ENCODE measurements at places on chromosomes 12 and 14. TPM values are rescaled to one million over a fixed set of nuclear protein-coding genes. Genes with fewer than 3 reads are reported as not detected.
A peak's percentile ranks its signal among the peaks of the same experiment; 100 is the strongest.

GRCh38 chr12:27995406-27995805 lies 22.9 kb upstream of the PTHLH start:
- H3K36me3 ChIP-seq = no peaks in the 10 kb centered on the region
- no peaks in the 10 kb centered on the region for H3K4me1 ChIP-seq
- H3K4me3 ChIP-seq = no peak overlapping the region
- H3K27ac ChIP-seq = no peak overlapping the region

- no peaks in the 10 kb centered on the region for H3K27me3 ChIP-seq
- H3K36me3 ChIP-seq = peaks cover 29% of the 10 kb centered on the region
- no peak overlapping the region for H3K4me3 ChIP-seq
- no peaks in the 10 kb centered on the region for H3K4me1 ChIP-seq
Measured at GRCh38 chr14:30681752-30682355, 59.7 kb downstream of the SCFD1 start.

- no peaks in the 10 kb centered on the region for H3K36me3 ChIP-seq
Measured at GRCh38 chr14:59190372-59190771, 1.9 kb downstream of the DAAM1 start.

GRCh38 chr12:90712671-90713070 lies 242.3 kb downstream of the CCER1 start:
- no peak overlapping the region for H3K27ac ChIP-seq
- H3K4me1 ChIP-seq = no peaks in the 10 kb centered on the region
- H3K27me3 ChIP-seq = no peaks in the 10 kb centered on the region
- no peaks in the 10 kb centered on the region for H3K36me3 ChIP-seq

DNA sequence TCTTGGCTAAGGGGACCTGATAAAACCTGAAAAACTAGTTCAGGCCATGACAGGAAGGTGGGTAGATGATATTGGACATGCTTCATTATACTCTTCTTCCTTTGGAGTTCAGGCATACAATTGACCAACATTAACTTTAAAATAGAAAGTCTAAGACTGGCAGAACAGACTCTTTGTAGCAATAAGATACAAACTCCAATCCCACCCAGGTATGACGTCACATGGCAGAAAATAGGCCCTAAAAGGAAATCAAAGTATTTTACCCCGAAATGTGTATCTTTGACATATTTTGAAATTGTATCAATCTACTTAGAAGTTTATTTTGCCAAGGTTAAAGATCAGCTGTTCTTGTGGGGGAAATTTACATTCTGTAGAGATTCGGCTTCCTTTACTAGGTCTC lies 198.1 kb upstream of the LRIG3 start:
- no peak for DNase-seq
- H3K36me3 ChIP-seq = no peaks in the 10 kb centered on the region
- H3K27me3 ChIP-seq = no peaks in the 10 kb centered on the region
- H3K27ac ChIP-seq = no peak overlapping the region
- H3K4me3 ChIP-seq = no peak overlapping the region

GRCh38 chr14:79658221-79658620 lies 553.1 kb downstream of the DIO2 start:
- H3K36me3 ChIP-seq = no peaks in the 10 kb centered on the region
- H3K27ac ChIP-seq = no peak overlapping the region
- H3K27me3 ChIP-seq = no peaks in the 10 kb centered on the region
- no peak overlapping the region for H3K4me3 ChIP-seq
- DNase-seq = no peak

PPFIA2 gene
- not detected for total RNA-seq

GRCh38 chr12:127750076-127750840 lies 516.7 kb upstream of the TMEM132C start:
- no peaks in the 10 kb centered on the region for H3K27me3 ChIP-seq
- H3K4me3 ChIP-seq = no peak overlapping the region
- no peaks in the 10 kb centered on the region for H3K4me1 ChIP-seq
- H3K36me3 ChIP-seq = no peaks in the 10 kb centered on the region
- no peak for DNase-seq
- H3K27ac ChIP-seq = no peak overlapping the region

DNA sequence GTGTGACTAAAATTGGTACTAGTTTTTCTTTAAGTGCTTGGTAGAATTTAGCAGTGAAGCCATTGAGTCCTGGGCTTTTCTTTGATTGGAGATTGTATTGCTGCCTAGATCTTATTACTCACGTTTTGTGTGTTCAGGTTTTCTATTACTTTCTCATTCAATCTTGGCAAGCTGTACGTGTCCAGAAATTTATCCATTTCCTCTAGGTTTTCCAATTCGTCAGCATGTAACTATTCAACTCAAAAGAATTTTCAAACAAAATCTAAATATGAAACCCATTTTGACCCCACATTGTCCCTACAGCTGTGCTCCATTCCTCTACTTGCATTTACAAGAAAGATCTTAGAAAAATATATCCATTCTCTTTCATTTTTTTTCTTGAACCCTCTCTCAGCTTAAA lies 1613.4 kb upstream of the SEL1L start:
- no peak overlapping the region for H3K27ac ChIP-seq
- no peaks in the 10 kb centered on the region for H3K4me1 ChIP-seq
- no peak for DNase-seq

DNA sequence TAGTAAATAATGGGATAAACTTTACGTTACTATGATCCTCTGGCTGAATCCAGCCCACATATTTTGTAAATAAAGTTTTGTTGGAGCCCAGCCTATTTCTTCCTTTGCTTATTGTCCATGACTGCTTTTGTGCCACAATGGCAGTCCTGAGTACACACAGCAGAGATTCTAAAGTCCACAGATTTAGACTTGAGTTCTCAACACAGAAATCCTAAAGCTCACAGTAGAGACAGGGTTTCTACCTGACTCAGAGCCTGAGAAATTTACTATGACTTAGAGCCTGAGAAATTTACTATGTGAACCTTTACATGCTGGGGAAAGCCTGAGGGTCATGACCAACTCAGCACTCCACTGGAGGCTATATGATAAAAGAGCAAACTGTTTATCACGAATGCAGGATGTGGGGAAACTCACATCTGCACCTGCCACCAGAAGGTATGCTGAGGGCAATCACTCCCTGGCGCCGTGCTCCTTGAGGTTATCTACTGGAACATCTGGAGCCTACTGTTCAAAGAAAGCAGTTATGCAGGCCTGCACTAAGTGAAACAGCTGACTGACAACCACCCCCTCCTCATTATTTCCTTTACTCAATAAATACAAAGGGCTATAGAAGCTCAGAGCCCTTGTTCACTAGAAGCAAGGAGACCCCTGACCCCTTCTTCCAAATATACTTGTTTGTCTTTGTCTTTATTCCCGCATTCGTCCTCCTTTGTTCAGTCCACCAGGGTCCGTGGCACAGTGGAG lies 52.6 kb upstream of the BICD1 start:
- H3K36me3 ChIP-seq = peaks cover 3% of the 10 kb centered on the region
- no peaks in the 10 kb centered on the region for H3K27me3 ChIP-seq
- H3K4me3 ChIP-seq = no peak overlapping the region
- H3K4me1 ChIP-seq = peaks cover 3% of the 10 kb centered on the region
- no peak for DNase-seq

DNA sequence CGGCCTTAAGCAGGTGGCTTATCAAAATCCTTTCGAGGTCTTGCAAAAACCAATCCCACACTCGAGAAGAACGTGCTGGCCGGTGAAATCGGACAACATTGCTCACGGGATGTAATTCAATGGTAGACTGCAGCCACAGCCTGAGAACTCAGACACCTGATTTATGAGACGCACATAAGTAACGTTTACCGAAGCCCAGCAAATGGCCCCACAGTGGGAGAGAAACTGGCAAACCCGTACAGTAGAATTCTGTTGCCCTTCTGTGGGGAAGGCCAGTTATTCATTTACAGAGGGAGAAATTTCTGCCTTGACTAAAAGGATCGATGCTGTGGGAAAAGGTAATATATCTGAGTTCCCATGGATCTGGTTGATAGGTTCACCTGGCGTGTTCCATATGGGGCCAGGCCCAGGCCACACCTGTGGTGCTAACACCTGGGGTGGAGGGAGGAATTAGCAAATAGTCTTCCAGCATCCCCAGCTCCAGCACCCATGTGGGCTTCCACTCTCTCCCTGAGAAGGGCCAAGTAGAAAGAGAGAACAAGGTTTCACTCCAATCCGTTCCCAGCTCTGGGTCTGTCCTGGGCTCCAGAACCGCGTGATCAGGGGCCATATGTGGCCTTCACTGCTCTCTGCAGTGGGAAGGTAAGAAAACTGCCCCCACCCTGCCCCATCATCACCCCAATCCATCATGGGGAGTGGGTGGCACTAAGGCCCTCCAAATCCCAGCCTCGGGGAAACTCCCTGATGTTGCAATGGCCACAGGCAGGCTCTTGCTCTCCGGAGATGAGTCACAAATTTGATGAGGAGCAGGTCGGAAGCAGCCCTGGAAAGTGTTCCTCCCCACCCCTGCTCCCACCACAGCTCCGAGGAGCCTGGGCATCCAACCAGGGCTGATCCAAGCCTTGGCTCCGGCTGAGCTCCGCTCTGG lies 12.7 kb downstream of the BDKRB1 start:
- H3K4me1 ChIP-seq = no peaks in the 10 kb centered on the region
- no peak overlapping the region for H3K4me3 ChIP-seq
- H3K27ac ChIP-seq = no peak overlapping the region
- H3K36me3 ChIP-seq = no peaks in the 10 kb centered on the region
- no peaks in the 10 kb centered on the region for H3K27me3 ChIP-seq
- no peak for DNase-seq

LRTM2 gene
- total RNA-seq = not detected

DNA sequence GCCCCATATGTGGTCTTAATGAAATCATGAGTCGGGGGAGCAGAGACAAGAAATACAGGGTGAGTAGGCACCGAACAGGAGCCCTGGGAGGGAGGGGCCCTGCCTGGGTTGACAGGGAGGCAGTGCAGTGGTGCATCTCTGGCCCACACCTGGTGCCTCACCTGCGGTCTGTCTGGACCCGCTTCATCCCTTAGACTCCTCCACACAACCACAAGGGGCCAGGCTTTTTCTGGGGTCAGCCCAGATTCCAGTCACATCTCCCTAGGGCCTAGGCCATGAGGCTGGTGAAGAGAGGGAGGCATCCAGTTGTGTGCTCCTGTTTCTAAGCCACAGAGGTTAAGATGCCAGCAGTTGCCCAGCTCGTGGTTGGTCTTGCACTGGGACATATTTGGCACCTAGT lies 343.3 kb upstream of the FKBP4 start:
- H3K27ac ChIP-seq = no peak overlapping the region
- no peak overlapping the region for H3K4me3 ChIP-seq
- no peak for DNase-seq
- H3K36me3 ChIP-seq = no peaks in the 10 kb centered on the region
- H3K4me1 ChIP-seq = peaks cover 2% of the 10 kb centered on the region
- no peaks in the 10 kb centered on the region for H3K27me3 ChIP-seq

DNA sequence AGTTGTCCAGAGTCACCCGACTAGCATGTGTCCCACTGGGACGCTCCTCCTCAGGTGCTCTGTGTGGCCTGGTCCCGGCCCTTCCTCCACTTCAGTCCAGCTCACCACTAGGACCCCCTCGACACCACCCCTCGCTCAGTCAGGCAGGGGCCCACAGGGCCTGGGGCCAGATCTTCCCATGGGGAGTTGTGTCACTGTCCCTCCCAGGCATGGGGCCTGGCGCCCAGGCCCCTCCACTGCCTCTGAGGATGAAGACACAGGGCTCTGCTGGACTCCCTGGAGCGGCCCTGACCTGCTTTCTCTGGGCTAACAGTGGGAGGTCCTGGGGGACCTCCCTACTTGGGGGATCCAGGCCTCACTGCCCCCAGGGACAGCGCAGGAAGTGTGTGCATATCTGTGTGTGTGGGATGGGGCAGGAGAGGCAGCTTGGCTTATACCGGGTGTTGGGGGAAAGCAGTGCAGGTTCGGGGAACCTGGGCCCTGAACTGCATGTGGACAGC lies 43.8 kb downstream of the KRT80 start:
- DNase-seq = no peak
- no peak overlapping the region for H3K4me3 ChIP-seq
- peaks cover 2% of the 10 kb centered on the region for H3K27me3 ChIP-seq

DNA sequence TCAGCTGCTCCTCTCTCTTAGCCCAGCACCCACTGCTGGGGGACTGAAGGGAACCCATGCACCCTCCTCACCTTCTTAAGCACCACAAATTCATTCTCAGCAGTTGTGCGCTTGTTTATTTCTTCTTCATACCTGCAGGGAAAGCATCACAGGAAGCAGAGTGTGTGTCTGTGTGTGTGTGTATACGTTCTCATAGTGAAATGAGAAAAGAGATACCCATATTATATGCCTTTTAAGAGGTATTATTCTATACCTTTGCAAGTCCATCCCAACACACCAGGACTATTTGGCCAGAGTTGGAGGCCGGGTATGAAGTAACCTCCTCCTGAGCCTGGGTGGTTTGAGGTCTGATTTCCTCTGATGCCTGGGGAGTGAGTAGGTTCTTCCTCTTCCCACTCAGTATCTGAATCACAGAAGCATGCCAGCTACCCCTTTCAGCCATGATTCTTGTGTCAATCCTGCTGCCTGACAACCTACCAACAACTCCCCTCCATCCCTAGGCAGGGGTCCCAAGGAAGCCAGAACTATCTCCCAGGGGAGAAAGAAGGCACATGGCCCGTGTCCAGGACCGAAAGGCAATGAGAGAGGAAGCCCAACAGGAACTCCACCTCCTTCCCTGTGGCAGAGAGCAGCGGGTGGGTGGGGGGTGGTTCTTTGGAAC lies 3.0 kb downstream of the KRT73 start:
- H3K27me3 ChIP-seq = no peaks in the 10 kb centered on the region
- peak; percentile 5 for DNase-seq
- H3K4me3 ChIP-seq = no peak overlapping the region
- peak overlapping the region; percentile 67 for H3K27ac ChIP-seq
- peaks cover 27% of the 10 kb centered on the region for H3K36me3 ChIP-seq

- H3K27me3 ChIP-seq = no peaks in the 10 kb centered on the region
- no peaks in the 10 kb centered on the region for H3K36me3 ChIP-seq
- no peak overlapping the region for H3K4me3 ChIP-seq
- no peaks in the 10 kb centered on the region for H3K4me1 ChIP-seq
Measured at GRCh38 chr12:130513556-130513955, 175.9 kb downstream of the PIWIL1 start.

- DNase-seq = no peak
- H3K36me3 ChIP-seq = no peaks in the 10 kb centered on the region
- H3K4me3 ChIP-seq = no peak overlapping the region
- no peaks in the 10 kb centered on the region for H3K4me1 ChIP-seq
Measured at GRCh38 chr12:98256830-98257229, 258.6 kb upstream of the TMPO start.

GRCh38 chr12:112538740-112539139 lies 120.0 kb downstream of the PTPN11 start:
- H3K27me3 ChIP-seq = no peaks in the 10 kb centered on the region
- H3K4me1 ChIP-seq = peaks cover 5% of the 10 kb centered on the region
- H3K4me3 ChIP-seq = no peak overlapping the region
- DNase-seq = no peak
- H3K36me3 ChIP-seq = no peaks in the 10 kb centered on the region

GRCh38 chr12:70721656-70722357 lies 84.6 kb upstream of the PTPRB start:
- no peak overlapping the region for H3K4me3 ChIP-seq
- no peak for DNase-seq
- no peak overlapping the region for H3K27ac ChIP-seq
- H3K36me3 ChIP-seq = no peaks in the 10 kb centered on the region

BCAT1 gene
- total RNA-seq = 7.3 TPM

Data from activated CD4-positive, alpha-beta T cell treated with anti-CD3 and anti-CD28 coated beads, Interleukin-2, amount 10 ng/mL, durations not matched to agents 7 days and 5 days (primary cell).